ENCODE measurements at places on chromosomes 1 and 21. TPM values are rescaled to one million over a fixed set of nuclear protein-coding genes. Genes with fewer than 3 reads are reported as not detected.
A peak's percentile ranks its signal among the peaks of the same experiment; 100 is the strongest.

KCNK2 gene
- total RNA-seq, result 0.49 TPM

CFAP45 gene
- 1.1 TPM for total RNA-seq

OR2G6 gene
- total RNA-seq, result not detected

MASP2 gene
- 0.32 TPM for total RNA-seq

IFI44L gene
- not detected for total RNA-seq

KCNC4 gene
- total RNA-seq, result 5.3 TPM

TRNAU1AP gene
- 25.1 TPM for total RNA-seq

C1orf198 gene
- total RNA-seq, result 80.1 TPM

SPRR1B gene
- not detected for total RNA-seq

C1orf74 gene
- 4.5 TPM for total RNA-seq

GRCh38 chr1:87684194-87684593 lies 355.5 kb downstream of the LMO4 start:
- DNase-seq, result no peak

DNA sequence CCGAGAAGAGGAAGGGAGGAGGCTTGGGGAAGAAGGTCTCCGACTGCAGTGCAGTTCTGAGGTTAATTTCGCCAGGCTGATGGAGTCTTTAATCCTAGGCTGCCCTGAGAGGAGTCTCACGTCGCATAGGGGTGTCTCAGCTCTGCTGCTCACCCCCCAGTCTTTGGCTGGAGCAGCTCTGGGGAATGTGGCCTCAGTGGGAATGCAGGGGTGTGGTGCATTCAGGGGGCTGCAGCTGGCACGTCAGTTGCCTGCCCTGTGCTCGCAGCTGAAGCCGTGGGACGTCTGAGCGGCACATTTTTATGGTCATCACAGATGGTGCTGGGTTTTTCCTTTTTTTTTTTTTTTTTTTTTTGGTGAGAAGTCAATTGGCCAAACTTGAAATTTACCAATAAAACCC lies 38.2 kb downstream of the ACTN2 start:
- DNase-seq, result no peak

GRCh38 chr1:177190308-177190970 lies 19.7 kb downstream of the BRINP2 start:
- no peak for DNase-seq

GRCh38 chr1:183551924-183552323 lies 38.3 kb downstream of the NCF2 start:
- no peak for DNase-seq

GRCh38 chr1:12400027-12400693 lies 170.3 kb downstream of the VPS13D start:
- no peak for DNase-seq

DNA sequence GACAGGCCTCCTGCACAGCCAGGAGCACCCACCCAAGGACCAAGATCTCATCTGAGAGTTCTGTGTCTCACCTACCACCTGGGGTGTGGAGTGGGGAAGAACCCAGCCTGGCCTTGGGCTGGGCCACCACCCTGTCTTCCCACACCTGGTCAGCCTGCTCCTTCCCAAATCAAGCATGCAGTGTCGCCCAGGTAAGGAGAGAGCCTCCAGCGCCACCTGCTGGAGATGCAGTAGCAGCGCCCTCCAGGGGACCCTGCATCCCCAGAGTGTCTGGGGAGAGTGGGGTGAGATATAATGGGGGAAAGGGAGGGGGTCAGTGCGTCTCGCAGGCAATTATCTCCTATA lies 32.3 kb downstream of the KIAA2013 start:
- peak; percentile 77 for DNase-seq

- no peak for DNase-seq
These were observed 51.2 kb downstream of the STX6 start for GRCh38 chr1:180971273-180971997.

- no peak for DNase-seq
These were observed 43.4 kb upstream of the NBPF3 start for GRCh38 chr1:21396516-21396915.

DNA sequence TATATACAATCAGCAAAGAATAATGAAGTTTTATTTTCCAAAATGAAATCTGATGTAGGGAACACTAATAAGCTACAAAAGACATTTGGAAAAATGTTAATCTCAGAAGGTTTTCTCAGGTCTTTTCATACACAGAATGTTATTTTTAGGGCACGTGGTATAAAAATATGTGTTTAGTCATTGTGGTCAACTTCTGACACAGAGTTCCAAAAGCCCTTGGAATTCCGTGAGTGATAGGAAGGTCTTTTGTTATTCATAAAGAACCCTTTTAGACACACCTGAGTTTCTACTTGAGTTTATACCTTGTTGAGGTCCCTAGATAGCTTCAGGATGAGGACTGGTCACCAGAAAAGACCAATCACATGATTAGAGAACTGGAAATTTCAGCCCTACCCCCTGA lies 277.6 kb upstream of the NCAM2 start:
- DNase-seq, result no peak

GRCh38 chr1:76841460-76841859 lies 25.8 kb upstream of the ST6GALNAC5 start:
- no peak for DNase-seq

DNA sequence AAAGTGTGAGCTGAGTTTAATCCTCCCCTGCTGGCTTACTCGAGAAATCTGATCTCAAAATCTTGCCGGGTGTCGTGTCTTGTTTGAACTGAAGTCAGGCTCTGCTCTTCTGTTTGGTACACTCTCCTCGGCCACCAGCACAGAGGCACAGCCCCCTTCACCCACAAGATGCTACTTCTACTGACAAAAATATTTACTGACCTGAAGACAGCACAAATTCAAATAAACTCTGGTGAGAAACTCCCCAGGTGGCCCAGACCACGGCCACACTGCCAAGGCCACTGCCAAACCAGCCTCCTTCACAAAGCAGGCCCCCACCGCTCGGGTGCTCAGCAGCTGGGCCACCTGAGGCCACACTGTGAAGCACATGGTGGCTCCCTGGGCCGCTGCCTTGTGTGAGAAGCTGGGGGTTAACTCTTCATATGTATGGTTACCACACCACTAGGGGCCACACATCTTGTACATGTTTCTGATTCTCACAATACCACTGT lies 80.6 kb downstream of the TGFBR3 start:
- no peak for DNase-seq

- no peak for DNase-seq
These were observed 93.3 kb downstream of the SPSB1 start for GRCh38 chr1:9385801-9386573.

DNA sequence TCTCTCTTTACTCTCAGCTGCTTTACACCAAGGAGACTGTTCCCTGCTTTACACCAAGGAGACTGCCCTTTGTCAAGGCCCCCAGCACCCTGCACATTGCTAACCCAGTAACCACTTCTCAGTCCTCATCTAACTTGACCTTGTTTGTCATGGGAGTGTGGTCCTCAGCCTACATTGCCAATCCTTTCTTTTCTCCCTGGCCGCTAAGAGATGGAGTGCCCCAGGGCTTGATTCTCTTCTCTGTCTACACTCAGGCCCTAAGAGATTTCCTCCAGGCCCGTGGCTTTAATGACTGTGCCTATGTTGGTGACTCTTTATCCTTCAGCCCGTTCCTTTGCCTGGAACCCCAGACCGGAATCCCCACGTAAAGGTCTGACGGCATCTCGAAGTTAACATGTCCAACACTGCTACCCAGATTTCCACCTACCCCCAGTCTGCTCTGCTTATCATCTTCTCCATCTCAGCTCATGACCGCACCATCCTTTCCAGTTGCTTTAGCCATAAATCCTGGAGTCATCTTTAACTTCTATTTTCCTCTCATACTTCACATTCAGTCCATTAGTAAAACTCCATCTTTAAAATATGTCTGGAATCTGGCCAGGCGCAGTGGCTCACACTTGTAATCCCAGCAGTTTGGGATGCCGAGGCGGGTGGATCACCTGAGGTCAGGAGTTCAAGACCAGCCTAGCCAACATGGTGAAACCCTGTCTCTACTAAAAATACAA lies 9.5 kb upstream of the SEMA4A start:
- DNase-seq, result no peak

DNA sequence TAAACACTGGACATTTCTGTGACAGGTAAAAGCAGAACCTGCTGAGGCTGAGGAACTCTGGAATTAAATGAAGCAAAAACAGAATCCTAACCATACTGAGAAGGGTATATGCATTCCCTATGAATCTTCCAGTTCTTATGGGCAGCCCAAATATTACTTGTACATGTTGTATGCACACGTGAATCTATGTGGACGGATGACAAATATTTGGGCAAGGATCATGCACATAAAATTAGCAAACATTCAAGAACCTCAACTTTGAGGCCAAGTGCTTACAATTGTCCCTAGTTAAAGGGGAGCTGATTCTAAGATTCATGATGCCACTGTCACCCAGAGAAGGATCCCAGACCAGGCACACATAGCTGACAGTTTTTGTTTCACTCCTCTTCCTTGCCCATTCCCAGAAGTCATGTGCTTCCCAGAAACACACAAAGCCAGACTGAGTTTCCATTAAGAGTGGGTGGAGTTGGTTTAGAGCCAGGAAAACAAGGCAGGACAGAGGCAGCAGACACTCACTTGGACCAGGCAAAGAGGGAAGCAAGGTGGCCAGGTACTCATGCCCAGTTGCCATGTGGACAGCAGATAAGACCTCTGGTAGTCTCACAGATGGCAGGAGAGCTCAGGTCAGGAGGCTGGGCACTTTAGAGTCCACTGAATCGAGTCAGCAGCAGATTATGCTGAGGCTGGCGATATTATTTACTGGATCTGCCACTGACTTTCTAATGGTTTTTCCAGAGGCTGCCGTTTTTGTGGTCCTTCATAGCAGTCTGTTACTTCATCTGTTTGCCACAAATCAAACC lies 25.6 kb downstream of the AK2 start:
- no peak for DNase-seq

- DNase-seq, result no peak
These were observed 2005.7 kb downstream of the NCAM2 start for GRCh38 chr21:23003951-23004350.

DNA sequence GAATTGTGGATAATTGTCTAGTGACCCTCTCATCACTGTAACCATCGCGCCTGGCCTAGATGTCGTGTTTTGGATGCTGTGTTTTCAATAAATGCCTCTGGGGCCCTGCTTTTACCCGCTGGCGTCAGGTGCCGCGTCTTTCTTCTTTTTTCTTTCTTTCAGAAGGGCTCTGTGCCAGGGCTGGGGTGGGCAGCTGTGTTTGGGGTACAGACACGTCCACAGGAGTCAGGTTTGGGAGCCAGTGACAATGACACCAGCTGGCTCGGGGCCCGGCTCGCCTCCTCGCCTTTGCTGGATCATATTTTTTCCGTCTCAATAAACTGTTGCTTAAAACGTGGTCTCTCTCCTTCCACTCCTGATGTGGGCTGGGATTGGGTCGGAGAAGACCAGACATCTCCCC lies 16.1 kb downstream of the TMEM201 start:
- no peak for DNase-seq

DNA sequence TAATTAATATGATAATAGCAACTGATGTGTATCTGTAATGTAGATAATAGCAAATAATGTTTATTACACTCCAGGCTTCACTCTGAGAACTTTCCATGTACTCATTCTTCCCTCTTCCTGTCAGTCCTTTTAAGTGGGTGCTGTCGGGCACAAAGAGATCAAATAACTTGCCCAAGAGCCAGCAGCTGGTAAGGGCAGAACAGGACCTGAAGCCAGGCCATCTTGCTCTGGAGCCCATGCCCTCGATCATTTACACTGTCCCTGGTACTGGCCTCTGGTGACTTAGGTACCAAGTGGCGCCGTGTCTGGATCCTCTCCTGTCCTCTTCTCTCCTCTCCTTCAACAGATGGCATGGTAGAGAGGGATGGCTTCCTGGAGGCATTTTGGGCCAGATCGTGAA lies 97.2 kb downstream of the VPS13D start:
- DNase-seq, result no peak

All from Caco-2 (cell line).